Retina (tissue), 1 donor: ENCODE measurements at places on chromosomes 2 and 18.
A peak's percentile ranks its signal among the peaks of the same experiment; 100 is the strongest.

DNA sequence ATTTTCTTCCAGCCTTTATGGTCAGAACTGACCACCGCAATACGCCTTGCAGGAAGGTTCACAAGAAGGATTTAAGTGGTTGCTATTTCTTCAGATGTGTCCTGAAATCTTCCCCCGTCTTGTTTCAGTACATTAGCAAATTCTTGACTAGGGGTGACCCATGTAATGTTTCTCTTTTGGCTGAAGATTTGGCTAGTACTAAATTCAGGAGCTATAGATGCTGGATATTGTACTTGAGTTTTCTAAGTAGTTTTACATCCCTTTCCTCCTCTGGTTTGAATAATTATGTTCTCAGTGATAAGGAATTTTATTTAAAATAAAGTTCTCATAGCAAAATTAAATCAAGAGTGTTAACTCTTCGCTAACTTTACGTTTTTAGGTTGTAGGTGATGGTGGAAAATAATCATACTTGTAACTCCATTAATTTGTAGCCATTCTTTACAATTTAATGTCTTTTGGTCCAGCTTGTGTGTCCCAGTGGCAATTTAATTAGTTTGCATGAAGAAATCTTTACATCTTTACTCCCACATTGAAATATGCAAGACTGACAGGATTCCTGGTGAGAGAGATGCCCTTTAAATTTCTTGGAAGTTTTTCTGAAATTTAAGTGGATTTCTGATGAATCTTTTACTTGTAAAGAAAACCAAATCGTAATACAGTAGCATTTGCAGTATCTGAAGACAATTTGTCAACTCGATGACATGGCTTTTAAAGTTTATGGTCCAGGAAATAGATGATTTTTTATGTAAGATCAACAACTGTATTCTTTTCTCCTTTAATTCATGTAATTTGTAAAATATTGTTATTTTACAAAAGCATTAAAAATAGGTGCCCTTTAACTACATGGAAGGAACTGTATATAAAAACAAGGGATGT is 2.8 kb downstream of the PHLPP1 start:
- DNase-seq = no peak

DNA sequence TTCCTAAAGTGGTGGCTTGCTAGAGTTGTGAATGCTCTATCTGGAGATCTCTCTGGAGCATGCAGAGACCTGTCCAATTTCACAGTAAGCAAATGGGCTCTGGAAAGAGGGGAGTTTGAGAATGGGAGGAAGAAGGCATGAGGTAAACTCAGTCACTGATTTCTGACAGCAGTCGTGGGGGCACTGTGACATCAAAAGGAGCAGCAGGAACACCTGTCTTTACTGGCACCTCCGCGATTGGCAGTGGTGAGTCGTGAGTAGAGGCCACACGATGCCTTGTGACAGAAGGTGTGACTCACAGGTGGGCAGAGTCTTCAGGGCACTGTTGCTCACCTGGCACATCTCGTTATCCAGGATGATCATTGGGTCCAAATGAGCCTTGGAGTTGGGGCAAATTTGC is 38.8 kb upstream of the CAVIN2 start:
- DNase-seq = no peak

GRCh38 chr18:58187674-58188073 is 143.6 kb downstream of the NEDD4L start:
- DNase-seq = no peak

DNA sequence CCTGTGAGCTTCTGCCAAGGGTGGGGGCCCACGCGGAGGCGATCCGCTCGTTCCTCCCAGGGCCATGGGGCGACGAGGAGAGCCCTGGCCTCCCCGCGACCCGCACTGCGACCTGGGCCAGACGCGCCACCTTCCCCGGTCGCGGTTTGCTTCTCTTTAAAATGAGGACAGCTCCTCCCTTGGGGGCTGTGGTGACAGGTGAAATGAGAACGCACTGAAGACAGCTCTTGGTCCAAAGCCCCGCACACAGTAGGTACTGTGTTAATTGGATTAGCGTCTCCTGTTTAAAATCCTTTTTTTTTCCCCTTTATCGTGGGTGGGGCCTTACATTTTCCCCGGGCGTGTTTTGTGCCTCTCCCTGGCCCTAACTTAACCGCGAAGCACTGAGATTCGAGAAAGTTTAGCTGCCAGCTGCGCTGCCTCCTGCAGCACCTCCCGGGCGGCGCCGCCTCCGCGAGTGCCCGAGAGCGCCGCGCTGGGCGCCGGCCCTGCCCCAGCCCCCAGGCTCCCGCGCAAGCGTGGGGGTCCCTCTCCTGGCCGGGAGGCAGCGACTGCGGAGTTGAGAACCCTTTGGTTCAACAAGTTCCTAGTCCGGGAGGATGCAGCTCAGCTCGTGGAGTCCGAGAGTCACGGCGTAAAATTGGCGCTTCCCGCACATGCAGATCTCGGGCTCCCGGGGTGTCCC is 1.1 kb downstream of the HPCAL1 start:
- peak; percentile 76 for DNase-seq

- DNase-seq = no peak
These were observed 679.3 kb downstream of the ZEB2 start for GRCh38 chr2:143840601-143841000.

DNA sequence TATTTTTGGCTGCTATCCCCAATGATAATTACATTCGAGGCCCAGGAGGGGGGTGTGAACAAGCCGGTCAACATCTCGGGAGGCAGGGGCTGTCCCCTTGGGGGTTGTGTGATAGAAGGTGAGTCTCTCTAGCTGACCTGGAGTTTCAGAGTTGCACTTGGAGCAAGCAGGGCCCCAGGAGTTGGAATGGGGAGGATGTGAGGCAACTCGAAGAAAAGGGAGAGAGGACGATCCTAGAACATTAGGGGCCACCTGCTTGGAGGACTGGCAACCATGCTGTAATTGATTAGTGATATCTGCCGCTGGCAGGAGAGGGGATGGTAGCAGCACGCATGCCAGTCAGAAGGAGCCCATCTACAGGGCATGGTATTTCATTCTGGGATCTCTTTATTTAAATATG is 122.6 kb downstream of the CTIF start:
- DNase-seq = no peak

GRCh38 chr2:205883965-205884364 is 201.7 kb downstream of the NRP2 start:
- no peak for DNase-seq

DNA sequence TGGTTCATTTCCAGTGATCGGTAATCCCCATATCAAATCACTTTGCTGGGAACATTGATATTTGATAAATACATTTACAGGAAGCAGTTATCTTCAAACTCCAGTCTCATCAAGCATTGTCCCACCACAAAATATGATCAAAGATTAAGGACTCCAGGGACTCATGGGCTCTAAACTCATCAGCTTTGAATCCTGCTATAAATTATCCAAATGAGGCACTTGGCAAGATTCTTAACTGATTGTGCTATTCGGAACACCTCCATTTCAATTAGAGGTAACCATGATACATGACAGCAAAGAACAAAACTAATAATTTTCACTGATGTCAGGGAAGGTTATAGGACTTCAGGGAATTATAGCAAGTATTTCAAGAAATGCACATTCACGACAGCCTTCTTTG is 1088.1 kb upstream of the PIK3C3 start:
- DNase-seq = no peak

DNA sequence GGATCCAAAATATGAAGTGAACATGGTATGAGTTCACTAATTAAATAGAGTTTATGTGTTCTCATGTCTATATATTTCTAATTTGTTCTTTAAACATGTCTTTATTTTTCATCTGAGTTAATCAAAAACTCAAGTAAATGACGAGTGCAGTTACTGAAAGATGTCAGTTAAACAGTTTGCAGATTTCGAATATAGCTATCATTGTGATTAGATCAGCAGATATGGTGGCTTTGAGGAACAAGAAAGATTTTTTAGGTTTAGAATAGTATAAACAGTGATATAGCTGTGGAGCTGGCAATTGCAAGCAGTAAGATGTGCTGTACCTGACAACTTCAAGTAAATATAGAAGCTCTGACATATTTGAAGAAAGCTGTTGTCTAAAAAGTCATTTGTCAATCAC is 49.7 kb downstream of the TANK start:
- no peak for DNase-seq

- peak; percentile 91 for DNase-seq
These were observed 124.7 kb upstream of the ZNF516 start for GRCh38 chr18:76619621-76620315.
